ENCODE measurements at places on chromosomes 7 and 10.
A peak's percentile ranks its signal among the peaks of the same experiment; 100 is the strongest.

- no peak for DNase-seq
These were observed 15.2 kb upstream of the CDCA7L start for GRCh38 chr7:21960922-21961321.

GRCh38 chr10:121947343-121948330 lies 19.8 kb upstream of the ATE1 start:
- no peak for DNase-seq

GRCh38 chr7:40463446-40463845 lies 328.6 kb downstream of the SUGCT start:
- DNase-seq: no peak

GRCh38 chr10:131396121-131397050 lies 84.9 kb upstream of the TCERG1L start:
- no peak for DNase-seq

DNA sequence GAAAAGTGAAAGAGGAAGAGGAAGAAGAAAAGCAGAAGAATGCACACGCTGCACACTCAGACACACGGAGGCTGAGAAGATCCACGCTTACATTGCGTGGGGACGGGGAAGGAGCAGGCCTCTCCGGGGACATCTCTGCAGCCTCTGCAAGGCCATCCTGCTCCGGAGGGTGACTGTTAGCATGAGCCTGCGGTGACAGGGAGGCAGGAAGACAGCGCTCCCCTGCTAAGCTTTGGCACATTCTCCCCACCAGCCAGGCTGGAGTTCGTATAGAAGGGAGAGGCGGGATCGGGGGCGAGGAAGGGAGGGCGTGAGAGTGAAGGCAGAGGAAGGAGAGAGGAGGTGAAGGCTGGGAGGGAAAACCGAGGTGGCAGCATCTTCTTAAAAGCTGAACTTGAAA lies 366.0 kb upstream of the SHH start:
- no peak for DNase-seq

- DNase-seq: no peak
These were observed 423.4 kb downstream of the DNAJB6 start for GRCh38 chr7:157760004-157760730.

GRCh38 chr7:55063633-55064032 lies 44.8 kb downstream of the EGFR start:
- DNase-seq: no peak

DNA sequence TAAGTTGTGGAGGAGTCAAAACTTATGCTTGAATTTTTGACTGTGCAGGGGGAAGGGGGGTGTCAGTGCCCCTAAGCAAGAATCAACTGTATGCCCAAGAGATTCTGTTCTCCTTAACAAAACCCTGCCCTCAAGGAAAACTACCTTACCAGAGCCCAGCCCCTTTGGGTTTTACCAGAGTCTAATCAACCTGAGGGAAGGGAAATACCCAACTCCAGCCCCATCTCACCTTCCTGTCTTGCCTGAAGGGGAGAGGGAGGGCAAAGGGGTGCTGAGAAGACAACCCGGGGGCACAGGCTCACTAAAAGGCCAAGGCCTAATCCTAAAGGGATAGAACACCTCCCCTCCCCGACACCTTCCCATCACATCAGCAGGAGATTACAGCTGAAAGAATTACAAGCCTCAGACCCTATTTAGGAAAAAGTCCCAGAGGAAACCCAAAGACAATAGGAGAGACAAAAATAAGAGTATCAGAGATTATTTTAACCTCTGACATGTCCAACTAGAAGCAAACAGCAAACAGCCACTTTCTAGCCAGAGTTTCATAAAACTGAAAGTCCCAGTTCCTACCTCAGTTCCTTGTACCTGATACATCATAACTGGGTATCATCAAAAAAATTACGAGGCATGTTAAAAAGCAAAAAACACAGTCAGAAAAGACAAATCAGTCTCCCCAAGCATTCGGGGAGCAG lies 26.8 kb upstream of the C7orf33 start:
- DNase-seq: no peak

DNA sequence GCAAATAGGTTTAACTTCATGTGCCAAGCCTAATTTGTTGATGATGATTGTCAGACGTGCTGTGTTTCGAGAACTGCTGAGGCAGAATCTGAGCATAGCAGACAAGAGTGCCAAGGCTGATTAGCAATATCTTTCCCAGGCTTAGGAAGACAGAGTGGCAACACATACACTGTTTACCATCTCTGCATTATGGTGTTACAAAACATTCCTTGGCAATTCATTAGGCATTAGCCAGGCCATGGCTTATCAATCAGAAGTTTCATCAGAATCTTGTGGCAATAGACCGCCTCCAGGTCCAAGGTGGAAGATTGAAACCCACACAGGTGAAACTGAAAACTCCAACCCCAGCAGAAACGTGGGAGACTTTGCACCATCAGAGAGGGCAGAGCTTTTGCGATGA lies 148.5 kb downstream of the AOAH start:
- no peak for DNase-seq

GRCh38 chr10:12214763-12215218 lies 18.8 kb downstream of the CDC123 start:
- DNase-seq: peak; percentile 36

DNA sequence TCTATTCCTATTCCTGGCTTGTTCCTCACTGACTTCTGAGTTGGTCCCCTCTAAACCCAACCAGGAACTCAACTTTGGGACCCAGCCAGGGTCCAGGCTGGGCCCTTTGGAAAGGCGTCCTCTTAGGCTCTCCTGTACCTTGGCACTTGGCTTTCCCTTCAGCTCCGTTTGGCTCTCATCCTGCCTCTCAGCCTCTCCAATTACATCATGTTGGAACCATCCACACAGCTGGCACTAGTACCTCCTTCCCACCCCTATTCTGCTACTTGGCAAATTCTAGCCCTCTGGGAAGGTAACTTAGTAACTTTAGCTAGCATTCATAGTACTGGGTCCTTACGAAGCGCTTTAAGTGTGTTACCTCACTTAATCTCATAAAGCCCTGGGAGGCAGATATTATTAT lies 205.3 kb upstream of the HABP2 start:
- no peak for DNase-seq

GRCh38 chr7:64639267-64640001 lies 26.5 kb upstream of the ZNF107 start:
- no peak for DNase-seq

GRCh38 chr10:30415593-30415992 lies 18.4 kb upstream of the MAP3K8 start:
- no peak for DNase-seq

- DNase-seq: no peak
These were observed 139.1 kb downstream of the TFPI2 start for GRCh38 chr7:93751421-93751820.

- no peak for DNase-seq
These were observed 8.0 kb downstream of the SAR1A start for GRCh38 chr10:70162151-70162891.

GRCh38 chr10:4333459-4333894 lies 492.5 kb upstream of the AKR1E2 start:
- DNase-seq: no peak

GRCh38 chr10:47257396-47258120 lies 42.4 kb upstream of the GDF10 start:
- no peak for DNase-seq

- DNase-seq: no peak
These were observed 56.9 kb upstream of the NPY start for GRCh38 chr7:24227068-24227467.

GRCh38 chr10:121595351-121595805 lies 2.9 kb downstream of the FGFR2 start:
- no peak for DNase-seq

GRCh38 chr10:18278181-18278580 lies 138.0 kb downstream of the CACNB2 start:
- DNase-seq: no peak

DNA sequence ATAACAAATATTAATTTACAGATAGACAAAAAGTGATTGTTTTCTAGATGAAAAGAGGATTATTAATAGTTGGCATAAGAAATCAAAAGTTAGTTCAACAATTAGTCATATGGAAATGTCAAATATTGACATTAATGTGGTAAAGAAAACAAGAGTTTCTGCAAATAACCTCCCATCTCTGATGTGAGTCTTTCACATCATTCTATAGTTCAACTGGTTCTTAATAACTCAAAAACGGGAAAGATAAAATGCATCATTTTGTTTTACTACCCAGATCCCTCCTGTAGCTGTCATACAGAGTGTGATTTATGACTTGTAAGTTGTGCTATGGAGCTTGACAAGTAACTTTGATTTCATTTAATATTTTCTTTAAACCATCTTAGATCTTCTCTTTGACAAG lies 594.8 kb downstream of the ZWINT start:
- no peak for DNase-seq

DNA sequence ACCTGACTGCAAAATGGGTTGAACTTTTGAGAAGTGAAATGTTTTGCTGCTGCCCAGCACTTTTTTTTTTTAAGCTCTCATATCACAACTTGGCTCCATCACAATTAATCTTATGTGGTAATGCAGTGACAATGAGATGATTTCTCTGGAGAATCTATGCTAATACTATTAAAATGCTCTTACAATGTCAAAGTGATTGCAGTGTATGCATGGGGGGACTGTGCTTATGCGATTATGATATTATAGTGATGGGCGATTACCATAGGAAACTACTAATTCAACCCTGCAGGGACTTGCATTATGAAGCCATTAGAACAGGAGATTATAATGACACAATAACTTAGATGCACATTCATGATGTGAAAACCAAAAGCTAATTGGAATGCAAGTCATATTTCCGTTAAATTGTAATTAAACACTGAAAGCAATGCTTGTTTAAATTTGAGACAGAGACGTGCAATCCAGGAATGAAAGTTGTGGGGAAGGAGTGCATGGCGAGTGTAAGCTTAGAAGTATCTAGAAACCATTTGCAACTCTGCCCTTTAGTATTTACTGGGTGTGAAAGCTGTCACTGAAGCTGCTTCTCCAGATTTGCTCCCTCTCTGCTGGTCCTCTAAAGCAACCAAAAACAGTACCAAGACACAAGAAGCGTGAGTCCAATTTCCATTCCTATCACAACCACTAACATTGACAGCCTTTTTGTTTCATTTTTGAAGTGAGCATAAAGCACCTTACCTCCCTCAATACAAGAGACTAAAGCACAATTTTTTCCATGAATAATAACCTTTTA lies 21.6 kb downstream of the PTER start:
- DNase-seq: no peak

GRCh38 chr7:46352004-46352954 lies 431.2 kb upstream of the IGFBP3 start:
- DNase-seq: no peak

GRCh38 chr7:26198133-26198780 lies 2.3 kb downstream of the HNRNPA2B1 start:
- DNase-seq: no peak

- DNase-seq: no peak
These were observed 80.4 kb downstream of the EGFR start for GRCh38 chr7:55099066-55099820.

DNA sequence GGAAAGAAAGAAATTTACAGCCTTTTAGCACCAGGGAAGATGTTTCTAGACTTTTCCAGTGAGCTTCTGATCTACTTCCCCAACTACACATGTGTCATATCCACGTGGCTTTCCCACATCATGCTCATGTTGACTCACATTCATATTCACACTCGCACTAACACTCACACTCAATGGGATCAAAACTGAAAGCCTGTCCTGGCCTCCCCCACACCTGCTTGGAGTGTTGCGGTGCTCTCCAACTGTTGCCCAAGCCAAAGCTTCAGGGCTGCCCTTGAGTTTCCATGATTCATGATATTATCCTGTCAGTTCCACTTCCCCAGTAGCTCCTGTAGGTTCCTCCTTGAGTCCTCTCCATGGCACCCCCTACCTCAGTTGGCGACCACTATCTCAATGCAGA lies 444.4 kb downstream of the GATA3 start:
- DNase-seq: no peak

GRCh38 chr10:67784474-67784873 lies 53.5 kb downstream of the DNAJC12 start:
- no peak for DNase-seq

- no peak for DNase-seq
These were observed 97.1 kb downstream of the CREB5 start for GRCh38 chr7:28509251-28510025.

DNA sequence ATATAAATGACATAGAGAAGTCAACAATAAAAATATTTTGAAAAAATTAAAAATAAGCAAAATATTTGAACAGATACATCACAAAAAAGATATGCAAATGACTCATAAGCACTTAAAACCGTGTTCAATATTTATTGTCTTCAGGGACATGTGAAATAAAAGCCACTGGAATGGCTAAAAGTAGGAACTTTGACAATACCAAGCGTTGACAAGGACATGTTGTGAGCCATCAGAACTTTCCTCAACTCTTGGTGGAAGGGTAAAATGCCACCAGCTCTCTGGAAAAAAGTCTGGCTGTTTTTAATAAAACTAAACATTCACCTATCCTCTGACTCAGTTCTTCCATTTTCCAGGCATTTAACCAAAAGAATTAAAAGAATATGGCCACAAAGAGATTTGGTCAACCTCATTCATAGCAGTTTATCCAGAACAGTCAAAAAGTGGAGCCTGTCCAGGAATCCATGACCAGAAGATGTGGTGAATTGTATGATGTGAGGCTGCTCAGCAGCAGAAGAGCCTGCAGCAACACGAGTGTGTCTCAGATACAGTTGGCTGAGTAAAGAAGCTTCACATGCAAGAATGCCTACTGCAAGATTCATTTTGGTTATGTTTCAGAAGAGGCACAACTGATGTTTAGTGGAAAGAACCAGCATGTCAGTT lies 7.1 kb upstream of the KLF6 start:
- DNase-seq: no peak

DNA sequence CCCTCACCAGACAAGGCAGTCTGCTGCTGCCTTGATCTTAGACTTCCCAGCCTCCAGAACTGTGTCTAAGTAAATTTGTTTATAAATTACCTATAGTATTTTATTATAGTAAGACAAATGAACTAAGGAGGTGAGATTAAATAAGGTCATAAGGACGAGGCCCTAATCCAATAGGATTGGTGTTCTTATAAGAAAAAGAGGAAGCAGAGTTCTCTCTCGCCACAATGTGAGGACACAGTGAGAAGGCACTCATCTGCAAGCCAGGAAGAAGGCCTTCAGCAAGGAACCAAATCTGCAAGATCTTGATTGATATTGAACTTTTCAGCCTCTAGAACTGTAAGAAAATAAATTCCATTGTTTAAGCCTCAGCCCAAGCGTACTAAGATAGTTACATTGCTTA lies 6.1 kb upstream of the ZNF438 start:
- DNase-seq: no peak

GRCh38 chr7:143811-144453 lies 48.4 kb upstream of the FAM20C start:
- DNase-seq: no peak

GRCh38 chr7:94997547-94997946 lies 90.2 kb downstream of the PPP1R9A start:
- no peak for DNase-seq

DNA sequence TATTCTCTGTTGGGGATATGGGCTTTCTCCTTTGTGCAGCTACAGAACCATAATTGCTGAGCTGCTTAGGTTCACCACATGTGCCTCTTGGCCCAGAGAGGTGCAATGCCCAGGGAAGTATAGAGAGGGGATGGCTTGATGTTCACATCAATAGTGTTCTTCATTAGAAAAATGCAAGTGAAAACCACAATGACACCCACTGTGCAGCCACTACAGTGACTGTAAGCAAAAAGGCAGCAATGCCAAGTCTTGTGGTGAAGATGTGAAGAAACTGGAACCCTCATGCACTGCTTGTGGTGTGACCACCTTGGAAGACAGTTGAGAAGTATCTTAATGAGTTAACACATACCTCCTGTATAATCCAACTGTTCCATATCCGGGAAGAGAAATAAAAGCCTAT lies 318.9 kb upstream of the ZMIZ1 start:
- no peak for DNase-seq

Measured in activated gamma-delta T cell treated with Interleukin-2 at 50 U/mL for 16 hours (primary cell).